ENCODE measurements at places on chromosomes 6 and 20.

- no peak for DNase-seq
These were observed 106.3 kb downstream of the SCML4 start for GRCh38 chr6:107717781-107718180.

DNA sequence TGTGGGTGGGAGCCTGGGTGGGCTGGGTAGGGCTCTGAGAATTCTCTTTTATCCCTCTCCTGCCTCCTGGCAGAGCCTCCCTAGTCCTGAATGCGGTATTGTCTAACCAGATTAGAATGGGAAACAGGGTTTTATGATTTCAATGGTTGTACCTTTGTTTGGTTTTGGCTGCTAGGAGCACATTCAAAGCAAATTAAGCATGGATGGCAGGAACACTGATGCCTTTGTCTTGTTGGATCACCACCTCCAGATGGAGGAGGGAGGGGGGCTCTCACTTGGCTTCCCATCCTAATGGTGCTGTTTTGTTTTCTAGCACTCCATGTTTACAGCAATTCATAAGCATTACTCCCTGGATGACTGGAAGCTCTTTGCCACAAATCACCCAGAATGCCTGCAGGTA, 11.6 kb downstream of the GMPR start:
- DNase-seq = no peak

DNA sequence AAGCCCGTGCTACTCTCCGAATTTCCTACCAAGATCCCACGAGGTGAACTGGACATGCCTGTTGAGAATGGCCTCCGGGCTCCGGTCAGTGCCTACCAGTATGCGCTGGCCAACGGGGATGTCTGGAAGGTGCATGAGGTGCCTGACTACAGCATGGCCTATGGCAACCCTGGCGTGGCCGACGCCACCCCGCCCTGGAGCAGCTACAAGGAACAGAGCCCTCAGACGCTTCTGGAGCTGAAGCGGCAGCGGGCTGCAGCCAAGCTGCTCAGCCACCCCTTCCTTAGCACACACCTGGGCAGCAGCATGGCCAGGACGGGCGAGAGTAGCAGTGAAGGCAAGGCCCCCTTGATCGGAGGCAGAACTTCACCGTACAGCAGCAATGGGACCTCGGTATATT, 8.0 kb upstream of the FAM83D start:
- no peak for DNase-seq

GRCh38 chr6:168541307-168541706, 100.3 kb downstream of the SMOC2 start:
- DNase-seq = no peak

DNA sequence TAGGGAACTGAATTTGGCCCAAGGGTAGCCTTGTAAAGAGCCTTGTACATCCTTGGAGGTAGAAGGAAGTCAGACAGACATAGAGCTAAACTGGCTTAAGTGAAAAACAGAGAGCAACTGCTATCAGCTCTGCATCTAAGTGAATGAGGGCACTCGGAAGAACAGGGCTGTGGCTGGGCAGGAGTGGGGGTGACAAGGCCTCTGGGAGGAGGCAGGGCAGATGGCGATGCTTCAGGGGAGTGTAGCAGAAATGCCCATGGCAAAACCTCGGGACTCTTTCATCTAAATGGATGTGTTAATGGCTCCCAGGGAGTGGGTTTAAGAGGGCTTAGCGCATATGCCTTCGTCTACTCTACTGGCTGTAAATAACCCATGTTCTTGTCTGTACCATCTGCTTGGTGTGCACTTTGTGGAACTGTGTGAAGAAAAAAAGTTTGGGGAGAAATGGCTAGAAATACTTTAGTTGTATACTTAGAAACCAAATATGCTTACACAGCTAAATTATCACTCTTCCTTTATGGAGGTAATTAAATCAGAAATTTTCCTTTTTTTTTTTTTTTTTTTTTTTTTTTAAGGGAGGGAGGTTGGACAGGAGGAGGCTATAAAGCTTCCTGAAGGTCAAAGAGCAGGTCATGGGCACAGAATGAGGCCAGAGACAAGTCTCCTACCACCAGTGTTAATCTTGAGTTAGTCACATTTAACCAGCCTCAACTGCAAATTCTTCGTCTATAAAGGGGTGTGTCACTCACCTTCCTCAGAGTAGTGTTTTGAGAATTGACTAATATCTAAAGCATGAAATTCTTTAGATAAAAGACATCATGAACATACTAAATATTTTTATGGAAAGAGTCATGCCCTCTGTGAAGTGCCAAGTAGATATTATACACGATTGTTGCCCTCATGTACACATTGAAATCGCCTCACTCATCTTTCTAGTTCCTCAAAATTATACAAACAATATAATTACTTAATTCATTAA, 60.9 kb downstream of the FYN start:
- DNase-seq = no peak

- no peak for DNase-seq
These were observed 40.8 kb downstream of the CHD6 start for GRCh38 chr20:41577129-41578009.

GRCh38 chr20:19840111-19840710, 82.2 kb downstream of the RIN2 start:
- no peak for DNase-seq

DNA sequence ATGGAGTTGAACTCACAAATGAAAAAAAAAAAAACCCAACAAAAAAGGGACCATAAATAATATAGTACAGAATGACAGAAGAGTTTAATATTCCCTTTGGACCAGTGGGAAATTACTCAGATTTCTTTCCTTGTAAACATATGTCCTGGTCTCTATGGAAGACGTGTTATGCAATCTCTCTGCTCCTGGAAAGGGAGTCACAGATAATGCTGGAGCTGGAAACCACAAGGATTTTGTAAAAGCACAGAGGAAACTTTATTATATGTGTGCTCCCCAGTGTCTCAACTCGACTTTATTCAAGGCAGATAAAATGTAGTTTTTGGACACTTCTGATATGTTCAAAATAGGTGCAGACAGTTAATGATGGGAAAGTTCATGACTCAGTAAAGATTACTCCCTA, 88.1 kb upstream of the ZFP64 start:
- DNase-seq = no peak

DNA sequence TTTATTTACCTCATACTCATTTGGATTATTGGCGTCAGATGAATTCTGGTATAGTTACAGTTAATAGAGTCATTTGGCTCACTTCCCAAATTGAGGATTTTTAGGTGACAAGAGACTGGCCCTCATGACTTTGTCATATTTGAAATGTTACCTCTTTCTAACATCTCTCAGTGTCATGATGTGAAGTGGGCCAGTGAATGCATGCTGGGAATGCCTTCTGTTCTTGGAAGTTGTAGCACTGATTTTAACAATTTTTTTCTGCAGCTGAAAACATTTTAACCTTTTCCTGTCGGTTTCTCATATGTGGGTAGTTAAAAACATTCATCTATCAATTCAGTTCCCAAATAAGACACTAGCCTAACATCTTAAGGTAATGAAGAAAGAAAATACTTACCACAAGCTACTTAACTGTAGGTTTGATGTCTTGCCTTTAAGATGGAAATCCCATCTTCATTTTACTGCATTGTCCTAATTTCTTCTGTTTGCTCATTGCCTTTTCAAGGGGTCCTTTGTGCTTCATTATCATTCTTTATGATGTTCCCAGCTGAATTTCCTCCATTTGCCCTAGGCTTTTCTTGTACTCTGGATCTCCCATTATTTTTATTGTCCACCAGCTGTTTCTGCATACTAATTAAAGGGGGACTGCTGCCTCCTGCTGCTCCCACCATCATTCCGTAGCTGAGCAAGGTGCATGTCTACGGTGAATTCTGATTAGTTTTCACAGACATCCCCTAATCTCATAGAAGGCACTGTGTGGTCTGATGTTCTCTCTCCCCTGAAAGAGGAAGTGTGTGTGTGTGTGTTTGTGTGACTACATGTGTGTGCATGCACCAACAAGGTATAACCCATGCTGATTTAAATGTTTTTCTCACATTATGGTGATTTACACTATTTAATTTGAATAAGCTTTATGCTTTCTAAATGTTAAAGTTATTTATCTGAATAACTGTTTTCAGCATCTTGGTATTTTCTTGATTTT, 109.5 kb downstream of the B3GAT2 start:
- no peak for DNase-seq

- no peak for DNase-seq
These were observed 90.5 kb upstream of the PRSS16 start for GRCh38 chr6:27156874-27157458.

DNA sequence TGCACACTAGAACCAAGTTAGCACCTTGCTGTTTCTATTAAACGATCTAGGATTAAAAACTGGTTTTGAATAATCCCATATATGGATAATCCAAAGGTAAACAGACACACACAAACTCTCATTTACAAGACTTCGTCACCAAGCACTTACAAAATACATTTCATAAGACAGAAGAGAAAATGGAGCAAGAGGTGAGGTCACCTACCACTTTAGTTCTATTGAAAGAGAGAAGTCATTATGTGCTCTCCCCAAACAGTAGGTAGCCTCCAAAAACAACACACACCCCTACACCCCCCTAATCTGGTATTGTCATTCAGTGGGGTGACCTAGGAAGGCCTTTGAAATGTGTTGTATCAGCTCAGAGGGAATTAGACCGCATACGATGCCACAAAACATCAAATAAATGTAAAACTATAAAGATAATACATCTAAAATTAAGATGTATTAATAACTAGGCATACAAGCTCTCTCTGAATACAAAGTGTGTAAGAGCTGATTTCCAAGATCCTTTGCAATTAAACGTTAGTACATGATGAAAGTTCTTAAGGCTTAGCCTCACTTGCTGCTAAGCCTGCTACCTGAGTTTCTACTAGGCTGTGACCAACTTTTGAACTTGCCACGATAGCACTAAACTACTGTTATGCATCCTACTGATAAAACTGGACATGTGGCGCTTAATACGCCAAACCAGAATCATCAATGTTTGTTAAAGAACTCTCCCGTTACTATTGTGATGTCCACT, 1.6 kb downstream of the SRPK1 start:
- DNase-seq = no peak

DNA sequence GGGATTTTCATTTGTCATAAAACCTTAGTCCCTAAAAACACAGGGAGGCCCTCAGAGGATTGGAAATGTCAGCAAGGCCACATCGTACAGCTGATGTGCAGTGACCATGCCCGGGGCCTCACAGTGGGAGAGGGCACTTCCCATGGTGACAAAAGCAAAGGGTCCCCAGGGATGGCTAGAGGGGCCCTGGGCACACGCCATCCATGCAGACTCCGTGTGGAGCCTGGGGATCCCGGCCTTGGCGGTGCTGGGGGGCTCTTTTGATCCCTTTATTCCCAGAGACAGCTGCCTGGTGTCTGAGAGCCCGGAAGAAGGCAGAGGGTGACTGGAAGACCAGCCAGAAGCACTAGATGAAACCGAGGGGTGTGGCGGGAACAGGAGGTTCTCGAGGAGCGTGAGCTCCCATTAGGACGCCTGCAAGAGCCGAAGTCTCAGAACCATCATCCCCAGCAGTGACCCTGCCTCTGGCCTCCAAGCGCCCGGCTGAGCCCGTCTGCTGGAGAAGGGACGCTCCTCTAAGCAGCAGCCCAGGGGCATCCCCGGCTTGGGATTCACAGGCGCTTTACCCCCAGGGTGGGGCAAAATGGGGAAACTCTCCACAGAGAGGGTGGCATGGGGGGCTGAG, 49.1 kb upstream of the FRMD1 start:
- no peak for DNase-seq

GRCh38 chr6:33075568-33076405, at the start of gene HLA-DPB1:
Gene HLA-DPB1 (plus strand): TSS chr6:33075990. CDS start chr6:33076042, 52 bp downstream.
- no peak for DNase-seq

DNA sequence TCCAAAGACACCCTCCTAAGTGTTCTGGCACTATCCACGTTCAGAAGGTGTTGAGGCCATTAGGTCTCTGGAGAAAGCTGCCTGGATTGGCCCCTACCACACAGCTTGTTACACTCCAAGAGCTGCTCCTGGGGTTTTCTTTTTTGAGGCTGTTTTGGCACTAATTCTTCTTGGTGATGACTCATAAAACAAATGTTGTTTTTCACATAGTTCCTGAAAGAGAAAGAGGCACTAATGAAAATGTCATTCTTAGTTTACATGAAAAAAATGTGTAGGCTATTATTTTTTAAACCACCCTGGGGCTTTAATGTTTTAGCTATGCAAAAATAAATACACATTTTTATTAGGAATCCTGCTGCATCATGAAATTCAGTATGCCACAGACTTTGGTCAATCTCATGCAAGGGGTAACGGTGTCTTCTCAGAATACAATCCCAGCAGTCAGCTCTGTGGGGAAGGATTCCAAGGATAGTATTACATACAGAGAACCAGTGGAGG, 38.1 kb downstream of the TBPL1 start:
- no peak for DNase-seq

DNA sequence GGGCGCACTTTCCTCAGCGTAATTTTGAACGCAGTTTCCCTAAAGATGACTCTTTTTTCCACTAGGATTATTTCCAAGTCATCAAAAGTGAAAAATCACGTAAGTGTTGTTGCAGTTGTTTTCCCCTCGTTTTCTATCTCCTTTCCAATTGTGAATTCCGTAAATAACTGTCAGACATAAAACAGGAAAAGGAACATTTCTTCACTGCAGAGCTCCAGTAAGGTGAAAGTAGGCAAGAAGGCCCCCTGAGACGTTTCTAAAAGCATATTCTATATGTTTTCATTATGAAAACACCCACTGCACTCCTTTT, 17.8 kb downstream of the HIVEP2 start:
- DNase-seq = no peak

- no peak for DNase-seq
These were observed 20.9 kb upstream of the KLHL31 start for GRCh38 chr6:53686355-53686940.

- no peak for DNase-seq
These were observed 1.3 kb downstream of the SRF start for GRCh38 chr6:43172104-43173007.
